ENCODE measurements at places on chromosomes 4 and X.

DNA sequence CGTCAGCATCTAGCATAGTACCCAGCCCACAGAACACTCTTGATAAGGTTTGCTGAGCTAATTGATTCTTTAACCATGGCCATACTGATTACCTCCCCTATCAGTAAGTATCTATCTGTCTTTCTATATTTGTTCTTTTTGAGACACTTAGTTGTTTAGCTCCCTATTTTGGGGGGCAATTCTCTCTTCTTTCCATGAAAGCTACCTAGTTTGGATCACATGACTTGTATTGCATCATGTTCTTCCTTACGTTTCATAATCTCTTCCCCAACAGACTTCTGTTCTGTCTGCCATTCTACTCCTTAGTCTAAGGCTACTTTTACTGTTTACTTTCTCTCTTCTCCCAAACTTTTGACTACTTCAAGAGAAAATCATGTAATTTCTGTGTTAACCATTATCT, 39.0 kb downstream of the TBC1D19 start:
- DNase-seq = no peak

DNA sequence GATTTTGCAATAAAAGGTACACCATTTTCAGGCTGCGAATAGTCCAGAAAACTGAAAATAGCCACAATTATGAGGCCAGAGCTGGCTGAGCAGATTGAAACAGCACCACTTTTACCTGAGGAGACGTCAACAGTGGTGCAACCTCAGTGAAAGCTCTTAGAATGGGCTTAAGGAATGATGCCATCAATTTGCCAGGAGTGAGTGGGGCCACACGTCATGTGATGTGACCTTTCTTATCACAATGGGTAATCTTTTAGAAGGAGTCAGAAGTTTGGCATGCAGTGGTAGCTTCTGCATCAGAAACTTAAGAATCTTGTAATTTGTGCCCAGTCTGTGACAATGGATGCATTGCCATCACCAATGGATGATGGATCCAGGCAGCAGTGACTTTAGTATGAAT, 27.6 kb downstream of the ZNF81 start:
- DNase-seq = no peak

- no peak for DNase-seq
These were observed 45.4 kb upstream of the FTHL17 start for GRCh38 chrX:31117266-31117665.

DNA sequence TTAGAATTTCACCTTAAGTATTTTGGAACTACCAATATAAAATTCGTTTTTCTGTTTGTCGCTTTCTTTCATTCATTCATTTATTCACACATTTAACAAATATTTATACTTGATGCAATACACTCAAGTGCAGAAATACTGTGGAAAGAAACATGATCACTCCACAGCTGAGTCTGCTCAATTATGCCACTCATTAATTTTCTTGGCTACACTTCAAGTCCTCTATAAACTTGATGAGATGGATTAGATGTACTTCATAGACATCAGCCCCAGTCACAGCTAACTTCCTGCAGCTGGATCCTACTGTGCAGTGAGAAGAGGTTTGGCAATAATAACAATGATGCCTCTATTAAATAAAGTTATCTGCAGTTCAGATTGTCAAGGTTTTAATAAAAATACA, 208.1 kb downstream of the PDGFC start:
- DNase-seq = no peak

GRCh38 chr4:185740471-185740873, 71.5 kb downstream of the SORBS2 start:
- DNase-seq = peak; percentile 16

DNA sequence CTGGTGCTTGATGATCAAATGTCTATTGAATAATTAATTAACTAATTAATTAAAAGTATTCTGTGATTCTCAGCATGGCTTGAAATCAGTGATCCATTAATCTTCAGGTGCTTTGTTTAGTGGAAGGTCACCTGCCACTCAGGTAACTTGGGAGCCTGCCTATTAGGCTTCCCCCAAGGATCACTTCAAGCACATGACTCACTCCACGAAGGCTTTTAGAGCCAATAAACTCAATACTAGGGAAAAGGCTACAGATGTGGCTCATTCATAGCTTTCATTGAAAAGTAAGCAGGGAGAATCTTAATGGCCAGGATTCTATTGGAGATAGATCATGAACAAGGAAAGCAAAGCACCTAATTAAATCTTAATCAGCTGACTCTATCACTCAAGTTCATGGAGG, 21.3 kb downstream of the AREG start:
- no peak for DNase-seq

DNA sequence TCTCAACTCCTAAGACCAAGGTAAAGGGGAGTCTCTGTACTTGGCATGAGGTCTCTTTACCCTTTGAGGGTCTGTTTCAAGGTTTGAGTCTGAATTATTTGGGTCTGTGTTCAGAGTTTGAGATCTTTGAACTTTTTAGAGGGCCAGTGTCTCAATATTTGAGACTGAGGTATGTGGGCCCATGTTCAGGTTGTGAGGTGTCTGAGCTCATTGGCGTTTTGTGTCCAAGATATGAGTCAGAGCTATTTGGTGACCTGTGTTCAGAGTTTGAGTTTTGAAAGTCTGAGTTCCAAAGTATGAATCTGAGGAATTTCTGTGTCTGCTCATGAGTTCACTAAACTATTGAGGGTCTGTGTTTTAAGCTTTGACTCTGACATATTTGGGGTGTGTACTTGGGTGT, 36.7 kb upstream of the PAGE4 start:
- no peak for DNase-seq

DNA sequence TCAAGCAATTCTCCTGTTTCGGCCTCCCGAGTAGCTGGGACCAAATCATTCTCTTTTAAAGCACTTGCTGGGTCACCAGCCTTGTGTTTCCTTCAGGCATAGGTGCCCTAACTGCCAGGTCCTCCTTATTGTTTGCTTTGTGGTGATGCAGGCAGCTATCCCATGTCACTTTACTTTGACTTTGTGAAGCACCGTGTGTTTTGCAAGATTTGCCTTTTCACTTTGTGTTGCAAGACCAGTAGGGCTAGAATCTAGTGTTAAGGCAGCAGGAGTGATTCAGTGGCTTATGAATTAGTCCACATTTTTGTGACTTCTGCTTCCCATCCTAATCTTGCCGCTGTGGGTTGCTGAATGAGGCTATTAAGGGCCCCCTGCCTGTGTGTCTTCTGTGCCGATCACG, 20.2 kb downstream of the SYAP1 start:
- no peak for DNase-seq

GRCh38 chrX:790041-790506, 159.5 kb downstream of the SHOX start:
- no peak for DNase-seq

GRCh38 chr4:166259081-166259480, 386.0 kb downstream of the TLL1 start:
- no peak for DNase-seq

GRCh38 chr4:137660211-137660610, 127.9 kb upstream of the PCDH18 start:
- DNase-seq = no peak

DNA sequence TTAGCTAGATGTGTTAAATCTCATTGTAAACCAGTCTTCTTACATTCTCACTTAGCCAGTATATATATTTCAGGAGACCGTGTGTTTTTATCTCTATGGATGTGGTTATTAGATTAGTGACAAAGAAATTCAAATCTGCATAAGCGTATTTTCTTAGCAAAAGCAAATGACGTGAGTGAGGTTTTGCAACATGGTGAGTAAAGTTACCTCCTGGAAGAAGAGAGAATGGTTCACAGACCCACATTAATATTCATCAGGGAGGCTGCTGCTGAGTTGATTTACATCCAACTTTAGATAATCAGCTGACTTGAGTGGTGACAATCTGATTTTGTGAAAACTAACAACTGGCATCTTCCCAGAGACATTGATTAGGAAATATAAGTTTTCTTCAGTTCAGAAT, 589.9 kb upstream of the GALNT7 start:
- DNase-seq = no peak

GRCh38 chr4:104025251-104025650, 305.5 kb upstream of the TACR3 start:
- DNase-seq = no peak

DNA sequence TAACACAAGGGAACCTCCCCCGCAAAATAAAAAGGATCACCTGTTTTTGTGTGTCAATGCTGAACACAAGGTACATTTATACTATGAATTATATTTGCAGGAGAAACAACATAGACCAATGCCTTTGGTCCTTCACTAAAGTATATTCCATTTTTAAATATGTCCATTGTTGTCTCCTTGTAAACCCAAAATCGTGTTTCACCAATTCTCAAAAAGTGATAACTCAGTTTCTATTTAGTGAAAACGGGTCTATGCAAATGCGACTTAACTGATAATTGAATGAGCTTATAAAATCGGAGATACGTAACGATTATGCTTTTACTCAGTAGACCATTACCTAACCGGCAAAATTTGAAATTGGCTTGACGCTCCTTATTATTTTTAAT, 2.1 kb downstream of the BRWD3 start:
- no peak for DNase-seq

DNA sequence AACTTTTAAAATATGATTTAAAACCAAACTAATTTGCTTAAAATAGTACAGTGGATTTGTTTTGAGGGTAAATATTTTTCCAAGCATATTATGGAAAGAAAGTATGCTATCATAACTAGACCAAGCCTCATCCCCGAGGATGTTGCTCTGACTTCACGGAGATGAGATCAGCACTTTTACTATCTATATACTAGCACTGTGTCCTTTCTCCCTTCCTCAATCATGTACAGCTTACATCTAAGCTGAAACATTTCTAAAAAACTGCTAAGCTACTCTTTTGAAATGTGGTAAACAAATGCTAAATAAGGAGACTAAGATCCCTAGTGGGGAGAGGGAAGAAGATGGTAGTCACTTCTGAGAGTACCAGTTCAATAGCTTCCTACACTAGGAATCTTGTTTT, 23.8 kb downstream of the AMMECR1 start:
- DNase-seq = no peak

DNA sequence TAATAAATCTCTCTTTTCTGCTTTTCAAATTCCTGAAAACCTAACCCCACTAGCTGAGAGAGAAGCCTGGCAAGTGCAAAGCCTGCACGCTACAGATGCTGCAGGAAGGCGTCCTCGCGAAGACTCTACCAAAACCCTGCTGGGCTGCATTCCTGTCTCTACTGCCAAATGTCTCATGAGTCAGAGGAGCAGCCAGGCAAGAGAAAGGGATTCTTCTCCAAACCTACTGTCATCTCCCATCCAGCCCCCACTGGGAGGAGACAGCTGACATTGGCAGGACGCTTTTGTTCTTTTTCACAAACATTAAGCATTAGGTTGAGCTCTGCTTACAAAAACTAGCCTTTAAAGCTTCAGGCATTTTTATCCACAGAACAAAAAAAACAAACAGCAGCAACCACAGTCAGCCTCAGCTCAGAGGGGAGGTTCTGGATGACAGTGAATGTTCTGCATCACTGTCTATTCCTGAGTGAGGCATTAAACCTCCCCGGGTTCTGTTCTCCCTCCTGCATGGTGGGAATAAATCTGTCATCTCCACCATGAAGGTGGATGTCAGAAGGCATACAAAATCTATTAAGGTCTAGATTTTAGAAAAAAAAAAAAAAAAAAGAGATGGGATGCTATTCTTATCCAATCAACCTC, 18.0 kb downstream of the CRMP1 start:
- DNase-seq = no peak

- no peak for DNase-seq
These were observed 28.7 kb downstream of the MAPK10 start for GRCh38 chr4:86330961-86331742.

DNA sequence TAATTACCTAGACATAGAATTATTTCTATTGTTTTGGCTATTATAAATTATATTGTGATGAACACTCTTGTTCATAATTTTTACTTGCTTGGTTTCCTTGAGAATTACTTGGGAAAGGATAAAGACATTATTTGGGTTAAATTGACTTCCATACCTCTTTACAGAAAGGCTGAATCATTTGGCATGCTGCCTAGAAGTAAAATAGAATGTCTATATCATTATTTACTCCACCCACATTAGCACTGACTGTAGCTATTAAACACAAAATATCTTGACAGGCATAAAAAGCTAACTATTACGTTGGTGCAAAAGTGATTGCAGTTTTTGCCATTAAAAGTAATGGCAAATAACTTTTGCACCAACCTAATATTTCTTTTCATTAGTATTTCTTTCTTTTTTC, 29.7 kb upstream of the ADH6 start:
- no peak for DNase-seq

GRCh38 chr4:182968917-182969650, 51.9 kb upstream of the DCTD start:
- no peak for DNase-seq

DNA sequence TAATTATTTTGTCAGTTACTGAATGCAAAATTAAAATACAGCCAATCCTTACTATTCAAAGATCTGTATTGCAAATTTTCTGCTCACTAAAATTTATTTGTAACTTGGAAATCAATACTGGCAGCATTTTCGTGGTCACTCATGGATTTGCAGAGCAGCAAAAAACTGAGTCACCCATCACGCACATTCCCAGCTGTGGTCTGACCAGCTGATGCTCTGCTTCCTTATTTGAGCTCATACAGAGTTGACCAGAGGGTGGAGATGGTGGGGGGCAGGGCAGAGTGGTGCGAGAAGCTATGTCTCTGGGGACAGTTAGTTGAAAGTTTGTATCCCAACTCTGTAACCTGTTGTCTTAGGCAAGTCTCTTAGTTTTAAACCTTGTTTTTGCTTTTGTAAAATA, 214.8 kb downstream of the SPCS3 start:
- DNase-seq = no peak

- DNase-seq = peak; percentile 45
These were observed 7.0 kb upstream of the ATP6AP2 start for GRCh38 chrX:40573763-40574162.

DNA sequence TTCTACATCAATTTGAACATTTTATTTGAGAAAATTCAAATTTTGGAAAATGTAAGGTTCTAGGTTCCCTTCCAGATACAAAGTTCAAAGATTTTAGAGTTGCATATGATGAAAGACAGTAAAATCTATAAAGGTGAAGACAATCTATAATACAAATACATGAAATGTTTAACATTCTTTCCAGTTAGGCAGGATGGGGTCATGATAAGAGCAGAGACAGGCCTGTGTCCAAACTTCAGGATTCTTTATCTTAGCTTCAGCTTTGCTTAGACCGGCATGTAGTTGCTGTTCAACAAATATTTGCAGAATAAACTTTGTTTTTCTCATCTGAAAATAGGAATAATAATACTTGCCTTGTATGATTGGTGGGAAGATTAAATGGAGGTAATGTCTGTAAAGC, 4.5 kb upstream of the RPS6KA3 start:
- DNase-seq = no peak

DNA sequence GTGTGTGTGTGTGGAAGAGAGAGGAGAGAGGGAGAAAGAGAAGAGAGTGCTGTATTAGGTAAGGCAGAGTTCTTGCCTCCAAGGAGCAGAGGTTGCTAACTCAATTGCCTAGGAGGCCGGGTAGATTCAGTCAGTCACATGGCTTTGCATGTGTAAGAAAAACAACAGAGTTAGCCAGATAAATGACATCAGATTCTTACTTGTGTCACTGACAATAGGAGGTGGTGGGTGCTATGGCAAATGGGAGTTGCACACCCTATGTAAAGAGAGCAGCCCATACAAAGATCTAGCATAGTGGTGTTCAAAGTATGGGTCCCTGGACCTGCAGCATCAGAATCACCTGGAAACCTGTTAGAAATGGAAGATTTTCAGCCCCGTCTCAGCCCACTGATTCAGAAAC, 14.4 kb upstream of the PGRMC2 start:
- DNase-seq = no peak

- peak; percentile 64 for DNase-seq
These were observed 580 bp downstream of the NAF1 start for GRCh38 chr4:163166041-163166579.

- peak; percentile 63 for DNase-seq
These were observed 57.1 kb upstream of the PJA1 start for GRCh38 chrX:69222103-69223090.

- peak; percentile 80 for DNase-seq
These were observed 68.0 kb downstream of the NOCT start for GRCh38 chr4:139083607-139083955.

Data from OCI-LY7 (cell line).